ENCODE measurements at places on chromosomes 12 and 14.
A peak's percentile ranks its signal among the peaks of the same experiment; 100 is the strongest.

GRCh38 chr12:92342574-92342973 lies 196.9 kb upstream of the BTG1 start:
- ATAC-seq, result no peak

DNA sequence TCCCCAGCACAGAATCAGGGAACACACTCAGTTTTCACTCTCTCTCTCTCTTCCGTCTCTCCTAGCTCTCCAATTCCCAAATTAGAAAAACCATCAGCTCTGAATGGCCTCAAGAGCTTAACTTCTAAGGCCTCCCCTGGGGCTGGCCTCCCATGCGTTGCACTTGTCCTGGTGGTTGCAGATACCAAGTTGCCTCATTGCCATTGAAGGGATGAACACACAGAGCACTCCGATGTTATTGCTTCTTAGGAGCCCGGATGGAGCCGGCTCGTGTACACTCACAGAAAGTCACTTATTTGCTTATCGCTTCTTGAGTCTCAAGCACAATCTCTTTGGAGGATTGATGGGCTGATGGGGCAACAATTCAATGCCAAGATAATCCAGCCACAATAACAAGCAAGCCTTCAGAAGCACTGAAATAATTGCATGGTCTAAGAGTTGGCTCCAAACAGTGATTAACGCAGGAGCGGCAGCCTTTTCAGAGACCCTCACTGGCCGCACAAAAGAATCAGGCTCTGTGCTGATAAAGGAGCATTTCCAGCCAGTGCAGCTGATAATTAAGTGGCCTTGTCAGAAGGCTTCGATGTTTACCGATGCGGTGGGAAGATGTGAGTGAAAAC lies 175.8 kb upstream of the TMEM132C start:
- no peak for ATAC-seq

DNA sequence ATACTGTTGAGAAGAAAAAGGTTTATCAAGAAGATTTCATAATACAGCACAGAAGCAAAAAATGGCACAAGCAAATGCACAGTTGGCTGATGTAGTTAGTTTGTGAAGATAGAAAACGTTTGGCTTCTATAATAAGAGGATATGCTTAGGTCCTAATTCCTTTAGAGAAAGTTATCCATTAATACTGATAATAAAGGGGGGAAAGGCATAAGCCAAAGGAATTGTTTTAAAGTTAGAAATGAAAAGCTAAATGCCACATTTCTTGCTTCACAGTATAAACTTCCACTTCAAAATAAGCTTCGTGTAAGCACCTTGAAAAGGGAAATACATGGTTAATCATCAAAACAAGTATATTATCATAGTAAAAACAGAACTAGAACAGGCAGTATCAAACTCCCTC lies 12.4 kb downstream of the LMO3 start:
- no peak for ATAC-seq

- ATAC-seq, result peak; percentile 62
Measured at GRCh38 chr14:75499084-75499875, 23.0 kb upstream of the BATF start.

GRCh38 chr14:80927083-80927989 lies 14.2 kb downstream of the CEP128 start:
- ATAC-seq, result no peak

- no peak for ATAC-seq
Measured at GRCh38 chr14:59032826-59033225, 155.6 kb upstream of the DAAM1 start.

- ATAC-seq, result peak; percentile 39
Measured at GRCh38 chr12:6312529-6313325, 2.2 kb downstream of the PLEKHG6 start.

GRCh38 chr14:100403105-100403504 lies 80.0 kb downstream of the SLC25A47 start:
- ATAC-seq, result no peak

DNA sequence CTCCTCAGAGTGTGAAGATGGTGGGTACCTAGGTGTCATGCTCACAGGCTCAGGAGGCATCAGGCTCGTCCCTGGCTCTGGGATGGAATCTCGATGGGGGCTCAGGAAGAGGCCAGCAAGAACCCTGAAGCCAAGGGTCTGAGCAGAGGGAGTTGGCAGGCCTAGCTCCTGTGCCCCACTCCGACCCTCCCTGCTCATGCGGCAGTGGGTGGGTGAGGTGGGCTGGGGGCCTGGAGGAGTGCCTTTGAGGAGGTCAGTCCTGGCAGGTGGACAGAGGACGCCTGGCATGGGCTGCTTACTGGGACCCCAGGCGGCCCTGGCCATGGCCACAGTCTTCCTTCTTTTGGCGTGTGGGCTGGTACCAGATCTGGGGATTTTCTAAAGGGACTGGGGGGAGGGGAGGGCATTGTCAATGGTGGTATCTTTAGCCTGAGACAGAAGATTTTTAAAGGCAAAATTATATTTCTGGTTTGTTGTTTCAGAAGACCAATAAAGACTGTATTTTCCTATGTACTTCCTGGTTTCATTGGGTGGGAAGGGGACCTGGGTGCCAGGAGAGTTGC lies 16.0 kb downstream of the LRTM2 start:
- ATAC-seq, result no peak

DNA sequence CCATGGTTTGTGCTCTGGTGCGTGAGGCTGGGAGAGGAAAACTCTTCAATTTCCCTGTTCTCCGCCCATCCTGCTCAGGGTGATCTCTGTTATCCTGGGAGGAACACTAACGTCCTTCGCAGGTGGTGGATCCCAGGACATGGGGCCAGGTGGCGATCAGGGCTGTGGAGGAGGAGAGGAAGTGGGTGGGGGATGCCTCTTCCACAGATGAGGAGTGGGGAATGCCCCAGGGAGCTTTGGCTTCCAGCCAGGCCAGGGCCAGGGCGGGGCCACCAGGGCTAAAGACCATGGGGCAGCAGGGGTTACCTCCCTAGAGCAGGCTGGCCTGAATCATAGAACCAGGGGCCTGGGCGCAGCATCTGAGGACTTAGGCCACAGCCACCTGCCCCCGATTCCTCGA lies 3.3 kb upstream of the KRT75 start:
- ATAC-seq, result no peak

DNA sequence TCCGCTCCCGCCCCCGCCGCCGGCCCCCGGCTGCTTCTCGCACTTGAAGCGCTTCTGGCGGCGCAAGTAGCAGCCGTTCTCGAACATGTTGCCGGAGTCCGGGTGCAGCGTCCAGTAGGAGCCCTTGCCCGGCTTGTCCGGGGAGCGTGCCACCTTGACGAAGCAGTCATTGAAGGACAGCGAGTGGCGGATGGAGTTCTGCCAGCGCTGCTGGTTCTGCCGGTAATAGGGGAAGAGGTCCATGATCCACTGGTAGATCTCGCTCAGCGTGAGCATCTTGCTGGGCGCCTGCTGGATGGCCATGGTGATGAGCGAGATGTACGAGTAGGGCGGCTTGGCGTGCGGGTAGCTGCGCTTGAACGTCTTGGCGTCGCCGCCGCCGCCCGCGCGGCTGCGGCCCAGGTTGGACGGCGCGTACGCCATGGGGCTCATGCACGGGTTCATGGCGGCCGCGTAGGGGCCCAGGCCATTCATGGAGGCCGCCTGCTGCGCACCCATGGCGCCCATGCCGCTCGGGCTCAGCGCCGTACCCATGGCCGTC lies 3.0 kb downstream of the FOXA1 start:
- no peak for ATAC-seq

DNA sequence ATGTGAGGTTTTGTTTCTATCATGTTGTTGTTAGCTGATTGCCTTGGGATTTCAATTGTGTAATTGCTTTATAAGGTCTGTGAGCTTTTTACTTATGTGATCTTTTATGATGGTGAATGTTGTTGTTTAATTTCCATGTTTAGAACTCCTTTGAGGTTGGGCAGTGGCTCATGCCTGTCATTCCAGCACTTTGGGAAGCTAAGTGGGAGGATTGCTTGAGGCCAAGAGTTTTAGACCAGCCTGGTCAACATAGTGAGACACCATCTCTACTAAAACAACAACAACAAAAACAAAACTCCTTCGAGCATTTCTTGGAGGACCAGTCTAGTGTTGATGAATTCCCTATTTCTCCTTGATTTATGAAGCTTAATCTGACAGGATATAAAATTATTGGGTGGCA lies 102.1 kb upstream of the PMCH start:
- ATAC-seq, result no peak

- ATAC-seq, result no peak
Measured at GRCh38 chr14:93792391-93792790, 4.1 kb upstream of the PRIMA1 start.

DNA sequence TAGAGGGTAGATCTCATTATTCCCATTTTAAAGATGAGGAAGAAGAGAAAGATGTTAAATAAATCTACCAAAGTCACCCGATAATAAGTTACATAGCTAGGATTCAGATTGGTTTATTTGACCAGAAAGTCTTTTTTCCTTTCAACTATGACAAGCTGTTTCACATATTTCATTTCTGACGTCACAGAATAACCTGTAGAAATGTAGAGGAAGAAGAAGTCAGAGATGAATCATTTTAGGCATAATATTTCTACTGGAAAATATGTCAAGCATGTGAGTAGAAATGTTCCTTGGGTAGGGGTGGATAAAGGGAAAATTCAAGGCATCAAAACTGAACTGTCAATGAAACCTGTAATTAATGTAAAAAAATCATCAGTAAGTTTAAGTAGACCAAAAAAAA lies 107.0 kb downstream of the MGST1 start:
- no peak for ATAC-seq

DNA sequence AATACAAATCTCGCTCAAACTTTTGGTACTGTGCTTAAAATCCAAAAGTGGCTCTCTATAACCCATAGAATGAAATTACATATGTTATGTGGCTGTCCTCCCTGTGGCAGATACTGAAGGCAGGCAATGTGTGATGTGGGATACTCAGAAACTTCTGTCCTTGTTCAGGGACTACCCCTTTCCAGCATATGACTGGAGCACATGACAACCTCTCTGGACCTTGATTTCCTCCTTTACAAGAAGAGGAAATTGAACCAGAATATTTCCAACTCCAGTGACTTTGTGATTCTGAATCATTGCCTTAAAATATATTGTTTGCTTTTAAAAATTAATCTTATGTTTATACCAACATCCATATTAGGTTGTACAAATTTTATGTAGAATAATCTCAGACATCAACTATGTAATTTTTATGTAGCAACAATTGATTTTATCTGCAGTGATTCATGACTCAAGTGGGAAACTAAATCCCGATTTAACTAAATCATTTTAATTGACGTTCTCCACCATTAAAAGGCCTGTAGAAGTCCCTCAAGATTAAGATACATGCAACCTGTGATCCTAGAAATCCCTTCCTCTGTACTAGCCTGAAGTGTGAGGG lies 162.4 kb downstream of the AKAP6 start:
- no peak for ATAC-seq

DNA sequence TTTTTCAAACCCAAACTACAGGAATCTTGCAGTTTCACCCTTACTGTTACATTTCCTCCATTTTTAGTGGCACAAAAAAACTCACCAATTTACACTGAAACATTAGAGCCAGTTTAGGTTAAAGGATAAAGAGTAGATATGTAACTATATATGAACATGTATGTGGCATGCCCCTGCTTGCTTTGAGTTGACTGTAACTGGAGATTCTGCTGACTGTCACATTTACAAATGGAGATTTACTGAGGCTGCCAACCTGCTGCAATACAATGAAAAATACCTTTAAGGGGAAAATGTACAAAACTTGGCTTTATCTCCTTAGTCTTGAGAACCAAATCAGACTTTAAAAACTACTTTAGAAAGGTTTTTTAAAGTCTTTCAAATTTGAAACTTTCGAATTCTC lies 28.3 kb downstream of the STON2 start:
- ATAC-seq, result no peak

DNA sequence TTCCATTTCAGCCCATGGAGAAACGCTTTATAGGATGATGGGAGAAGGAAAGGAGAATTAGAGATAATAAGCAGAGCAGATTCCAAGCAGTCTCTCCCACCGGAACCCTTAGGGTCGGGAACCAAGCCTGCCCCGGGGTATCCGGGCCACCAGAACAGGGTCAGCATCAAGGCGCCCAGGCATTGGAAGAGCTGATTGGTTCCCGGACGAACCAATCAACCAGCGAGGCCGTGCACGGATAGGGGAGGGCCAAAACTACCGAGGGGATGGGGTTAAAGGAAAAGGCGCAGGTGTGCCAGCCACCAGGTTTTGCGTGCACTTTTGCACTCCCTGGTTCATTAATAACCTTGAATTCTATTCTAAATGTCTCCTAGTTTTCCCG lies 1.7 kb downstream of the PPM1H start:
- ATAC-seq, result no peak

GRCh38 chr14:96363751-96364336 lies 518 bp downstream of the GSKIP start:
- ATAC-seq, result no peak

All from activated CD4-positive, CD25-positive, alpha-beta regulatory T cell treated with anti-CD3 and anti-CD28 coated beads, Interleukin-2, amount 50 U/mL, for 24 hours (primary cell).